ENCODE measurements at places on chromosomes 11 and 22. TPM values are rescaled to one million over a fixed set of nuclear protein-coding genes. Genes with fewer than 3 reads are reported as not detected.

DNA sequence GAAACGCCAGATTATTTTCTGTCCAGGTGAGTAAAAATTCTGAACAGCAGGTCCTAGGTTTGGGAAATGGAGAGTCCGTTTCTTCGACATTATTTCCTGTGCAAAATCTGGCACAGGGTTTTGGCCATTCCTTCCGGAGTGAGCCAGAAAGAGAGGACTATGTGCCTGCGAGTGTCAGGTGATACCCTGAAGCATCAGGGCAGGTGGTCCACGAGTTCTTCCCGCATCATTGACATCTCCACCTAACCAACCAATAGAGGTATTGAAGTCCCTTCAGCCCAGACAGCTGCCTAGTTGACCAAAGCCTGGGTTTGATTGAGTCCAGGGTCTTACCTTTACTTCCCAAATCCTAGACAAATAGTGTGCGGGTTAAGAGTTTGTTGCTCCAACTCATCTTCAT is 808 bp downstream of the SNAP29 start:
- no peaks in the 10 kb centered on the region for H3K27me3 ChIP-seq
- no peak overlapping the region for H3K27ac ChIP-seq
- DNase-seq: no peak
- H3K36me3 ChIP-seq: no peaks in the 10 kb centered on the region
- peak overlapping the region; percentile 91 for H3K4me3 ChIP-seq

- H3K4me1 ChIP-seq: peaks cover 38% of the 10 kb centered on the region
- H3K4me3 ChIP-seq: no peak overlapping the region
- H3K27me3 ChIP-seq: no peaks in the 10 kb centered on the region
- H3K27ac ChIP-seq: no peak overlapping the region
- peak; percentile 81 for DNase-seq
Measured at GRCh38 chr11:16805938-16806337, 67.5 kb downstream of the C11orf58 start.

- no peaks in the 10 kb centered on the region for H3K27me3 ChIP-seq
- no peak overlapping the region for H3K27ac ChIP-seq
- no peaks in the 10 kb centered on the region for H3K4me1 ChIP-seq
Measured at GRCh38 chr22:49193901-49194465, 633.7 kb downstream of the BRD1 start.

DNA sequence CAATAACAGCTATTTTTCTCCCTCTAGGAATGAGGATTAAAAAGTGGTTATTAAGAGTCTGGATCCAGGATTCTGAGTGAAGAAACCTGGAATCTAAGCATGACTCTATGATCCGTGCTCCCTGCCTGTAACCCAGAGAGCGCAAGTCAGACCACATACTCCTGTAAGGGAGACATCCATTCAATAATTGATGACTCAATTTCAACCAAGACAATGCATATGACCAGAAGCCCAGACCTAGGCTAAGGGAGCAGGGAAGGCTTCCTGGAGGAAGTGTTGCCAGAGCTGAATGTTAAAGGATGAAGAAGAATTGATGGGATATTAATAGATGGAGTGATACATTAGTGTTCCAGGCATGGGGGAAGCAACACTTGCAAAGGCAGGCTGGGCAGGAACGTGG is 13.8 kb upstream of the PAMR1 start:
- H3K4me3 ChIP-seq: no peak overlapping the region
- H3K4me1 ChIP-seq: no peaks in the 10 kb centered on the region
- H3K36me3 ChIP-seq: no peaks in the 10 kb centered on the region
- H3K27me3 ChIP-seq: no peaks in the 10 kb centered on the region

DNA sequence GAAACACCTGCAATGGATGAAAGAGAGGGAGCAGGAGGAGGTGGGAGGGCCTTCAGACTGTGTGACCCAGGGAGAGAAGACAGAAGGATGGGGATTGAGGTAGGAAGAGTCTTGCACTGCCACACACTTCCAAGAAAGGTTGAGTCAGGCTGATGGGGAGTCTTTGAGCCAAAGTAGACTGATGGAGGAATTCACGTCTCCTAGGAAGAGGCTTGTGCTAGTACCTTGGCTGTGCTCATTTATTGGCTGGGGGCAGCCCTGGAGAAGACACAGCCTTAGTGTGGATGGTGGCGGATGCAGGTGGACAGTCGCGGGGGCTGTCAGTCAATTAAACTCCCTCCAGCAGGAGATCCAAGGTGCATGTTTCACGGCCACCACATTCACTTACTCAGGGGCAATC is 16.2 kb upstream of the ACCSL start:
- H3K4me3 ChIP-seq: no peak overlapping the region
- DNase-seq: no peak
- no peaks in the 10 kb centered on the region for H3K27me3 ChIP-seq
- no peaks in the 10 kb centered on the region for H3K4me1 ChIP-seq
- no peaks in the 10 kb centered on the region for H3K36me3 ChIP-seq

DNA sequence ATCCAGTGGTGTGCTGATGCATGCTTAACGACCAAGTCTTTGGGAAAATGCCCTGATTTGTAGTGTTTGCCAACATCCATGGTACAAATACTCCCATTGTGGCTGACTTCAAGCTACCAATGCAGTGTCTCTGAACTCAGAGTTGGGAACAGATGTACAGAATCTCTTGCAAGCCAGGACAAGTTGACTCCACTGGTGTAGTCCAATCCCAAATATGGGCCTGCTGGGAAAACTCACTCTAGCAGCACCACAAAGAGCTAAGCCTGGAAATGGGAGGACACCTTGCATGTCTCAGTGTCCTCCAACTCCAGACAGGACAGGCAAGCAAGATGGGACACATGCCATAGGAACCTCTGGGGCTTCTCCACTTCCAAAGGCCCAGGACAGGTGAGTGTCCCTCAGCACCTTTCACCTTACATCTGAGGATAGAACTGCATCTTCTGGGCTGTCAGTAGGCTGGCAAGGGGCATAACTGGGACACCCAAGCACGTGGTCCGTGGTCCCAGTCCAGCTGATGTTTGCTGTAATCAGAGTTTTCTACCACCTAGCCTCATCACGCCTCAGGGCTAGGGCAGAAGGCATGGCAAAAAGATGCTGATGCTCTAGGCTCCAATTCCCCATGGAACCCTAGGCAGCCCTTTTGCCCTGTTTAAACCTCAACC is 6.5 kb downstream of the LMO1 start:
- H3K36me3 ChIP-seq: no peaks in the 10 kb centered on the region
- H3K4me3 ChIP-seq: no peak overlapping the region
- H3K4me1 ChIP-seq: no peaks in the 10 kb centered on the region
- peaks cover 31% of the 10 kb centered on the region for H3K27me3 ChIP-seq

STK33 gene
- total RNA-seq: not detected

DNA sequence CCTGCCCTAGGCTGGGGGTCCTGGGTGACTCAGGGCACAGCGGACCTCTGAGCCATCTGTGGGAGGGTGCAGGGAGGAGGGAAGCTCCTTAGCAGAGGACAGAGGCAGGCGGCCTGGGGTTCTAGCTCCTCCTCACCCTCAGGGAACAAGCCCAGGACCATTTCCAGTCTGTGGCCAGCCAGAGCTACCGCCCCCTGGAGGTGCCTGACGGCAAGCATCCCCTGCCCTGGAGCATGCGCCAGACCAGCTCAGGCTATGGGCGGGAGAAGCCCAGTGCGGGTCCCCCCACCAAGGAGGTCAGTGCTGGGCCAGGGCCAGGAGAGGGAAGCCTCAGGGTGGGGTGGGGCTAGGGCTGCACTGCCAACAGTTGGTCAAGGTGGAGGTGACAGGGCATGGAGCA is 26.0 kb upstream of the LRRC10B start:
- no peaks in the 10 kb centered on the region for H3K27me3 ChIP-seq
- H3K27ac ChIP-seq: no peak overlapping the region
- H3K4me3 ChIP-seq: no peak overlapping the region
- peak; percentile 37 for DNase-seq
- no peaks in the 10 kb centered on the region for H3K36me3 ChIP-seq
- H3K4me1 ChIP-seq: peaks cover 26% of the 10 kb centered on the region

DNA sequence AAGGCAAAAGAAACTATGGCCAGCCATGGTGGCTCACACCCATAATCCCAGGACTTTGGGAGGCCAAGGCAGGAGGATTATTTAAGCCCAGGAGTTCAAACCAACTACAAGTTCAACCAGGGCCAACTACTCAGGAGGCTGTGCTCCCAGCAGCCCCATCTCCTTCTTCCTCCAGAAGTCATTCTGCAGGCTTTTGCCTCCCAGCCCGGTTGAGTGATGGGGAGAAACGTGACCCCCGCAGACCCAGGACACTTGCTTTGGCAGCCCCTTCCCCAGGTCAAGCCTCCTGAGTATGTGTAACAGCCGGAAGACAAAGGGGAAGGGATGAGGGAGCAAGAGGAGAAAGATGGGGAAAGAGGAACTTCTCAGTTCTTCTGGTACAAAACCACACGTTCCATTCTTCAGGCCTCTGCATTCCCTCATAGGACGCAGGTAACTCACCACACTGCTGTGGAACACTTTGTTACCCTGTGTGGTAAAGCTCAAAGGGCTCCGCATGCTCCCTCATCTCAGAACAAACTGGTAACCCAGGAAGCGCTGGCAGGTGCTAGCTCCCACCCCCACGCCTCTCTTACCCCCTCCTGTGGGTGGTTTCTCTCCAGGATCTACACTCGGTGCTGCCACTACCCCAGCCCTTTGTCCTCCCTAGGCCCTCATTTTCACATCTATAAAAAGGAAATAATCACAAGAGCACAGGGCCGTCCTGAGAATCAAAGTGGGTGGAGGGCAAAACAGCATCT is 4.0 kb downstream of the SULT4A1 start:
- no peak overlapping the region for H3K27ac ChIP-seq
- DNase-seq: no peak
- H3K36me3 ChIP-seq: no peaks in the 10 kb centered on the region
- H3K4me3 ChIP-seq: no peak overlapping the region
- H3K4me1 ChIP-seq: no peaks in the 10 kb centered on the region
- H3K27me3 ChIP-seq: peaks cover 25% of the 10 kb centered on the region
